ENCODE measurements at places on chromosomes 12 and 14.

GRCh38 chr14:37089410-37089809, 83.0 kb downstream of the SLC25A21 start:
- no peak for DNase-seq

- DNase-seq = no peak
Measured at GRCh38 chr14:53493320-53493719, 340.2 kb upstream of the DDHD1 start.

- no peak for DNase-seq
Measured at GRCh38 chr14:31785574-31785973, 224.4 kb downstream of the NUBPL start.

- no peak for DNase-seq
Measured at GRCh38 chr14:30620178-30620577, 1.9 kb upstream of the SCFD1 start.

DNA sequence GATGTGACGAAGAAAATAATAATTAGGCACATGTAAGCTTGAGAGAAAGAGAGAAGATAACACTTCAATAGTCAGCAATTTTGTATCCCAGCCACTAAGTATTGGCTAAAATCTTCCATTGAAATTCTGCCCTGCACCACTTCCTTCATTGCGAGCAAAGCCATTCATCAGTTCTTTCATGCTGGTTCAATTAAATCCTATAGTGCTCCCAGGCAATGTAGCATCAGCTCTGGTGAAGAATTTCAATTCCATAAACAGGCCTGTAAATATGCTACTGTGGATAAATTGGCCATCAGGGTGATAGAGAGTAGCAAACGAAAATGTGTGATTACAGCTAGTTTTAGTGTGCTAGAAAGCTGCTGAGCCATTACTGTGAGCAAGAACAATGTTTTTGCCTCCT, 24.7 kb downstream of the RPL10L start:
- no peak for DNase-seq

DNA sequence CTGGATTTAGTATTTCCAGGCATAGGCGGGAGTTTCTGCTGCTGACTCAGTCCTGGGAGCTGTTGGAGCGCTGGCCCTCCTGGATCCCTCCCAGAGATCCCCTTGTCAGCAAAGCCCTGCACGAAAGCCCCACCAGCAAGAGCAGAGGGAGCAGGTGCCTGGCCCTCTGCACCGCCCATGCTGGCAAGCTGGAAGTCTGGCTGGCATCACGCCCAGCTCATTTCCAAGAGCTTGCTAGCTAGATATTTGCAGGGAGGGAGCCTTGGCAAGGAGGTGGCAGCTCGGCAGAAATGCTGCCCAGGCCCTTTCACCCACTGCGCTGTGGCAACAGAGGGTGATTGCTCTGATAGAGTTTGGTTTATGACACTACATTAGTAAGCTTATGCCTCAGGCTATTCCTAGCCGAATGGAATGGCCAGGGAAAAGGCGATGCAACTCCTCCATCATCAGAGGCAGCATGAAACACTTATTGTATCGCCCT, 193.9 kb downstream of the EMP1 start:
- no peak for DNase-seq

DNA sequence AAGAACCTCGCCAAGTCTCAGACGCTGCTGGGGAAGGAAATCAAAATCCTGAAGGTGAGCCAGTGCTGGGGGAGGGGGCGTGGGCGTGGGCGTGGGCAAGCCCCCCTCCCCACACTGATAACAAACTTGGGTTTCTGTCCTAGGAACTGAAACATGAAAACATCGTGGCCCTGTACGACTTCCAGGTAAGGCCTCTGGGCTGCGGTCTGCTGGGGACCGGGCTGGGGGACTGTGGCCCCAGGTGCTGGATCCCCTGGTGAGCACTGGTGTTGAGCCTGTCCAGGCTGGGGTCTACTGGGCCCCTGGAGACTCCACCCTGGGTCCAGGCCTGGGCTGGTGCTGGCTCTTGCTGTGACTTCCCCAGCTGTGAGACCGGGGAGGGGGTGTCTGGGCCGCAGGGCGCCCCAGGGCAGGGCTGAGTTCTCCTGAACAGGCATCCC, 1.2 kb downstream of the ULK1 start:
- no peak for DNase-seq

DNA sequence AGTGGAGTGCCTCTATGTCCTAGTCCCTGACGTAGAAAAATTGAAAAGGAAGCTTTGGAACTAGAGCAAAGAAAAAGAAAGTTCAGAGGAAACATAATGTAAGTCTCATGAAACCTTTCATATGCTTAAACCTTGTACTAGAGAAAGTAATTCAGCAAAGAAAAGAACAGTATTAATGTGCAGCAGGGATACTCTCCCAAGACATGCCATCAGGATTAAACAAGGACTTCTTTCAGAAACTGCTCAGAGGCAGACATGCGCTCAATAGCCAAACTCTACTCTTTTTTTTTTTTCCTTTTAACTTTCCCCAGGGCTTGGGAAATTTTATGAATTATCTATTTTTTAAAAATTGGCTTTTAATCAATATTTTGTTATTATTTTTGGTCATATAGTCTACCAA, 7.1 kb upstream of the ASB8 start:
- no peak for DNase-seq

DNA sequence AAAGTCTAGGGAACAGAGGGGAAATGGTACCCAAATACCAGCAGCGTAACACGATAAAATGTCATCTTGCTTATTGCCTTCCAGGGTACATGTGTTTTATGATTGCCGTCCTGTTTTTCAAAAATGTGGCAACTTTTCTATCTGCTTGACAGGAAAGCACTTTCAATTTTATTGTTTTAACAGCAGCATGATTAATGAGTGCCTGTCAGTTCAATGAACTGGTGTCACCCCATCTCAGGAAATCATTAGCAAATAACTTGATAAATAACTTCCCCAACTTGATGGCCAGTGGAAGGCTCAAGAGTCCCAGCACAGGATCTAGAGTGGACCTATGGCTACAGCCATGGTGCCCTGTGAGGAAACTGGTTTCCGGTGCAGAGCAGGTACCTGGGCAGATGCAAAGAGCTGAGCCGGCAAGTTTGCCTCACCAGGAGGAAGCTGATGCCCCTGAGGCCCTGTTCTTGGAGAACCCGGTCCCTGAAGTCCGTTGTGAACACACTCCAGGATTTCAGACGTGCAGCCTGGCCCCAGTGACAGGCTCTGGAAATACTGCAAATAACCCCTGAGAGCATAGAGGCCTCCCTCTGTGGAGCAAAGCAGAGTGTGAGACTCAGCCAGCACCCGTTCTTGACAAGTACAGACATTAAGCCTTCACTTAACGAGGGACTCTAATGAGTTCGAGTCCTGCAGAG, 173.5 kb upstream of the SFSWAP start:
- DNase-seq = no peak
